ENCODE measurements at places on chromosomes 4 and X.
A peak's percentile ranks its signal among the peaks of the same experiment; 100 is the strongest.

- DNase-seq: no peak
Measured at GRCh38 chrX:2609431-2610238, 81.5 kb upstream of the CD99 start.

DNA sequence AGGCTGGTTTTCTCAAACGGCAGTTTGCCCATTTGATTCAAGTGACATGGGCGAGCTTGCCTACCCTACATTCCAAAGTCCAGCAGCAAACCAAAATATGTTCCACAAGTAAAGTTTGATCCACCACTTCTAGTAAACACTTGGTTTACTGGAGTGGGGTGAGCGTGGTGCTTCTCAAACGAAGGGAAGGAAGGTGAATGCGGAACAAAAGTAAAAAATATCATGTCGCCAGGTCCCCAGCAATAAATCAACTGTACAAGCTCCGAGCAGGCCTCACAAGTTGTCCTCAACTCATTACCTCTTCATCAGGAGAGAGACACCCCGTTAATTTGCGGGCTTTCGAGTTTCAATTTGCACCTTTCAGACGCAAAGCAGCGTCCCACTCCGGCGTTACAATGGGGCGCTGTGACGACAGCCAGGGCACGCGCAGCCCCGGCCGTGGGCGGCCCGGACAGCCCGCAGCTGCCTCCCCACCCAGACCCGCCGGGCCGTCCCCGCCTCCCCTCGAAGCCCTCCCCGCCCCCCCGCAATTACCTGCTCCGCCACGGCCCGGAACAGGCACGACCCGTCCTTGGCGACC is 1.0 kb downstream of the OTUD4 start:
- no peak for DNase-seq

- no peak for DNase-seq
Measured at GRCh38 chrX:133045986-133046385, 50.9 kb downstream of the USP26 start.

DNA sequence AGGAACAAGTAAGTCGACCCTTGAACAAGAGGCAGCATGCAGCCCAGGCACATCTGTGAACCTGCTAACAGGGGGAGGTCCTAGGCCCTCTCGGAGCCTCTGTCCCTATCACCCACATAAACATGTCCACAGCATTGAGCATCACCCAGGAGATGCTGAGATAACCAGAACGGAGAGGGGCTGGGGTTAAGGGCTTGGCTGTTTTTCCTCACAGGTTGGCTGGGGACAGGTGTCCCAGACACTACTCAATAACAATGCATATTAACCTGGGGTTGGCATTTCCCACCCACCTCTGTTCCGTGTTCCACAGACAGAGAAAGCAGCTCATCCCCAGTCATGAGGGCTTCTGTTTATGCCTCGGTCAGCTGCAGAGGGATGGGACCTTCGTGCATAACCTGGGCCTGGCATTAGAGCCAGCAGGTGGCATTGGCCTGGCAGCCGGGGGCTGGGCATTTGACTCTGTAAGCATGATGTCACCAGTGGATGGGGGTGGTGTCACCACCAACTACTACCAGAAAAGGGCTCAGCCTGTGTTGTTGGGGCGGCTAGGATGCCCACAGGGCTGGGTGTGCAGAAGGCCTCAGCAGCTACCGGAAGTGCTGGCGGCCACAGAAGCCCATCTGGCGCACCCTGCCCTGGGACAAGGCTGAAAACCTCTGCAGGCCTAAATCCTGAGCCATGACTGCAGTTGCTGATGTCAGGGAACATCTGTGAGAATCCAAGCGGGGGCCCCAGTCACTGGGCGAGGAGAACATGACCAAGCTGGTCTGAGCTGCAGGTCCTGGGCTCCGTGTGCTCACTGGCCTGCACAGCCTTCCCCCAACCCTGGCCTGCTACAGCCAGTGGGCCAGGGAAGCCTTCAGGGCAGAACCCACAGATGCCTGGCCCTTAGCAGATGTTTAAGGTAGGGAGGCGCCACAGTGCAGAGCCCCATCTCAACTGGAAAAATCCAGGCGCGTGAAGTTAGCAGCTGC is 351.4 kb downstream of the NR3C2 start:
- no peak for DNase-seq

DNA sequence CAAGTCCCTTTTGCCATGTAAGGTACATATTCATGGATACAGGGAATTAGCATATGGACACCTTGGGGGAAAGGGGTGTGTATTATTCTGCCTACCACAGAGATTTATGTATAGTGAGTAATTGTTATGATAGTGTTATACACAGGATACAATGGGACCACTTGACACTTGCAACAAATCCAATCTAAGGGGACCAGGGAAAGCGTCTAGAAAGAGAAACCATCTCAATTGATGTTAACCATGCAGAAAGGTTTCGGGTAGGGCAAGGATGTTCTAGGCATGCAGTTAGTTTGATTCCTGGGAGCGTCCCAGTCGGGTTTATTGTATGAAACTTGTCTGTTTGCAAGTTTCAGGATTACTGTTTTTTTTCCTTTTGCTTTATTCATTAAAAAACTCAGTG is 34.2 kb downstream of the MMRN1 start:
- DNase-seq: no peak

DNA sequence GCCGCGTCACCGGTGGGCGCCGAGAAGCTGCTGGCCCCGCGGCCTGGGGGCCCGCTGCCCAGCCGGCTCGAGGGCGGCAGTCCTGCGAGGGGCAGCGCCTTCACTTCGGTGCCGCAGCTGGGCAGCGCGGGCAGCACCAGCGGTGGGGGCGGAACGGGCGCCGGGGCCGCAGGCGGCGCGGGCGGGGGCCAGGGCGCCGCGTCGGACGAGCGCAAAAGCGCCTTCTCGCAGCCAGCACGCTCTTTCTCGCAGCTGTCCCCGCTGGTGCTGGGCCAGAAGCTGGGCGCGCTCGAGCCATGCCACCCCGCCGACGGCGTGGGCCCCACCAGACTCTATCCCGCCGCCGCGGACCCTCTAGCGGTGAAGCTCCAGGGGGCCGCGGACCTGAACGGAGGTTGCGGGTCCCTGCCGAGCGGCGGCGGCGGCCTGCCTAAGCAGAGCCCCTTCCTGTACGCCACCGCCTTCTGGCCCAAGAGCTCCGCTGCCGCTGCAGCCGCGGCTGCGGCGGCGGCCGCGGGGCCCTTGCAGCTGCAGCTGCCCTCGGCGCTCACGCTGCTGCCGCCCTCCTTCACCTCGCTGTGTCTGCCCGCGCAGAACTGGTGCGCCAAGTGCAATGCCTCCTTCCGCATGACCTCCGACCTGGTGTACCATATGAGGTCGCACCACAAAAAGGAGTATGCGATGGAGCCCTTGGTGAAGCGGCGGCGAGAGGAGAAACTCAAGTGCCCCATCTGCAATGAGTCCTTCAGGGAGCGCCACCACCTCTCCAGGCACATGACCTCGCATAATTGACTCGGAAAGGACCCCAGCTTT is 5.6 kb downstream of the PRDM8 start:
- no peak for DNase-seq

DNA sequence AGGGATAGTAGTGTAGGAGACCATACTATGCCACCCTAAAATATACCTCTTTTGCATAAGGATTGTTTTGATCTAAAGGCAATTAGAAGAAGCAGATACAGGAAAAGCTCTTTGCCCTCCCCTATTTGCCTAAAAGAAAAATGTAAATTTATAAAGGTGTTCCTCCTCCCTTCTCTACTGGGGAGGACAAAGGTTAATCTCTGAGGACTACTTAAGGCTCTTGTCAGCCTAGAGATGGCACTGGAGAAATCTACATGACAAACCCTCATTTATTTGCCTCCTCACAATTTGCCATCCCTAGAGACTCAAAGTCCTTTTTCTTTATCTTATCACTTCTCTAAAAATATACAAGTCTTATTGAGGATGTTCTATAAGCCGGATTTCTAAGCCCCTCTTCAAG is 1021.8 kb downstream of the STPG2 start:
- no peak for DNase-seq

GRCh38 chr4:13888112-13888511 is 260.6 kb upstream of the BOD1L1 start:
- DNase-seq: no peak

DNA sequence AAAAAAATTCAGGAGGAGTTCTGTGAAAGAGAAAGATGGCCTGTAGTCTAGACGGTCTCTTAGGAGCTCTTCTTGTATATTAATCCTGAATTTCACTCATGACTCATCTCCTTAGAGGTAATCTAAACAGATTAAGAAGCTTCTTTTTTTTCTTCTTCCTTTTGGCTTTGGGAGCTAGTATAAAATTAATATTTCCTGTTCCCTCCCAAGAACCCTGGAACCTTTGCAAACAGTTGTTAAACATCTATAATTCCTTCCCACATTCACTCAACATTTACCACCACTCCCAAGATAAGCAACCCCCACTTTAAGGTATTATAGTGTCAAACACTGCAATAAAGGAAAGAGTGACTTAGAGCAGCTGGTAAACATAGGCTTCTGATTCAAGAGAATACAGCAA is 146.4 kb upstream of the EDNRA start:
- DNase-seq: no peak

- peak; percentile 58 for DNase-seq
Measured at GRCh38 chr4:183797445-183798300, 107.4 kb upstream of the STOX2 start.

- DNase-seq: no peak
Measured at GRCh38 chr4:57162499-57163019, 52.4 kb upstream of the IGFBP7 start.

GRCh38 chrX:55029291-55029690 is 1.5 kb downstream of the ALAS2 start:
- no peak for DNase-seq

GRCh38 chrX:96906741-96907140 is 23.0 kb downstream of the RPA4 start:
- no peak for DNase-seq

DNA sequence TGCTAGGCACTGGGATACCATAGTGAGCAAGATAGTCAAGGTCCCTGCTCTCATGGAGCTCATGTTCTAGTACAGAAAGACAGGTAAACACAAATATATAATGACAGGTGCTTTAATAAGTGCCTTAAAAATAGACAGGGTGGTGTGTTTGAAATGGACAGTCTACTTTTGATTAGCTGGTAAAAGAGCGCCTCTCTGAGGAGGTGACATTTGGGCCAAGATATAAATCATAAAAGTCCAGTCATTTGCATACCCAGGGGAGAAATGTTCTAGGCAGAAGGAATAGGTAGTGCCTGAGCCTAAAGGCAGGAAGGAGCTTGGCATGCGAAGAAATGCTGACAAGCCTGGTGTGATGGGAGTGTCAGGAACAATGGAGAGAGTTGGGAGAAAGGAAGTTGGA is 83.6 kb downstream of the DNAAF6 start:
- no peak for DNase-seq

DNA sequence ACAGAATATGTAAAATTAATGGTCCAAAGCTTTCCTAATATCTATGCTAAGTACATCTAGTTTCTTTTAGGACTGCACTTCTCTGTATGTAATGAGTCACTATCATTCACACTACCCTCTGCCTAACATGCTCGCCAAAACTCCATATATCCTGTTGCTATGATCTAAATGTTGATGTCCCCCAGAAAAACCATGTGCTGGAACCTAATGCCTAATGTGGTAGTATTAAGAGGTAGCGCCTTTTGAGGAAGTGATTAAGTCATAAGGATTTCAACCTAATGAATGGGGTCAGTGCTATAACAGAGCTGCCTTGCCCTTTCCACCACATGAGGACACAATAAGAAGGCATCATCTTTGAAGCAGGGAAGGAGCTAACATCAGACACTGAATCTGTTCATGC is 34.9 kb upstream of the NFKB1 start:
- DNase-seq: no peak

DNA sequence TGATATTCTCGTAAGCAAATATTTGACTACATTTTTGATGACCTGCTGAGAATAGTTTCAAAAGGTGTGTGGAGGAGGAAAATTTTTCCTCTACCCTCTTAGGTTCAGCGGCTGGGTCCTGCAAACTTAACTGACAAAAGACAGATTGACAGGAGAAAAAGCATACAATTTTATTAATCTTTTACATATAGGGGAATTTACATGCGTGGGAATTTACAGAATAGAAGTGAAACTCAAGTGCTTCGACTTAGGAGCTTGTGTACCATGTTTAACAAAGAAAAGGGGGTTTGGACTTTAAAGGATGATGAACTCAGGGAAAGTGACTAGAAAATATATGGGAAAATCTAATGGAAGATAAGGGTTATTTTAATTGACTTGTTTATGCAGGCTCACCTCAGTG is 2.5 kb downstream of the HERC6 start:
- DNase-seq: no peak

DNA sequence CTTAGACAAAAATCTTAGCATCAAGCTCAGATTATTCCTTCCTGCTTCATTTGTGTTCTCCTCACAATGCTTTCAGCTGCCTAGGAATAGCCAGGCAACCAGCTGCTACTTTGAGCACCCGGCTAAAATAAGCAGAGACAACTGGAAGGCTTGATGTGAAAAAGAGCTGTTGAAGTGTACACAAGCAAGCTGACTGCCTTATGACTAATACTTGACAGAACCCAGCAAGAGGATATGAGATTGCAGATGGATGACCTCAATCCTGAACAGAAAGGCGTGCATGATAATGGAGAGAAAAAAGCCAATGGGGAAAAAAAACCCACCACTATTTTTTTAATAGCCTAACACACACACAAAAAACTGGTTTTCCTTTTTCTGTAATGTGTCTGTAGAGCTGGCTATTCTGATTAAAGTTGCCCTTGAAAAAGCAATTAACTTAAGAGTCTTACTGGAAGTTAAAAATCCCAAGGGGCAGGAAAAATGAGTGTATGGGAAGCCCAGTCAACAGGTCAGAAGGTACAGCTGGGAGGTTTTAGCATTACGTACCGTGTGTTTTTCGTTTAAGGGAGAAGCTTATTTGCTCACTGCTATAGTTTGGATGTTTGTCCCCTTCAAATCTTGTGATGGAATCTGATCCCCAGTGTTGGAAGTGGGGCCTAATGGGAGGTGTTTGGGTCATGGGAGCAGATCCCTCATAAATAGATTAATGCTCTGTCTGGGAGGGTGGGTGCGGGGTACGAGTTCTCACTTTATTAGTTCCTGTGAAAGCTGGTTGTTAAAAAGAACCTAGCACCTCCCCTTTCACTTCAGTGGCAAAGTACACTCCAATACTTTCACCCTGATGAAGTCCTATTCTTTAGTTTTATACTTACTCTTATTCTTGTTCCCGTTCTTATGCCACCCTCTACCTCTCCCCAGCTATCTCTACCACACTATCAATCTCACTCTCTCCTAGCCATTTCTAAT is 37.1 kb upstream of the HERC6 start:
- no peak for DNase-seq

Data from 8988T (cell line).